Stimulated activated CD8-positive, alpha-beta memory T cell treated with anti-CD3 and anti-CD28 coated beads, Interleukin-15, amount 100 ng/mL, for 4 hours (primary cell): ENCODE measurements at places on chromosomes 11 and 22.

DNA sequence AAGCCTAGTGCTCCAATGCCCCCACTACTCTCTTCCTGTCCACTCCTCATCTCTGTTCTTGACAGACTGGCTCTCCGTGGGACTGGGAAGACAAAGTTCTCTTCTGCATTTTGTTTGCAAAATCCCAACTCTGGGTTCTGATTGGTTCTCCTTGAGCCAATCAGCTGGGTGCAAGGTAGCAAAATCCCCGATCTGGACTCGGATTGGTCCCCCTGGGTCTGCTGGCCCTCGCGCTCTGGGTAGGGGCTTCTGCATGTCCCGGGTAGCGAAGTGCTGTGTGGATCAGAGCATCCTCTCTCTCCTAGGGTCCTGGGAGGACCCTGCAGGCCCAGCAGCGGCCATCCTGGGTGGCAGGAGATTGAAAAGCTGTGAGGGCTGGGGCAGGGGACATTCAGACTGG, 22.3 kb upstream of the A4GALT start:
- no peak for DNase-seq

DNA sequence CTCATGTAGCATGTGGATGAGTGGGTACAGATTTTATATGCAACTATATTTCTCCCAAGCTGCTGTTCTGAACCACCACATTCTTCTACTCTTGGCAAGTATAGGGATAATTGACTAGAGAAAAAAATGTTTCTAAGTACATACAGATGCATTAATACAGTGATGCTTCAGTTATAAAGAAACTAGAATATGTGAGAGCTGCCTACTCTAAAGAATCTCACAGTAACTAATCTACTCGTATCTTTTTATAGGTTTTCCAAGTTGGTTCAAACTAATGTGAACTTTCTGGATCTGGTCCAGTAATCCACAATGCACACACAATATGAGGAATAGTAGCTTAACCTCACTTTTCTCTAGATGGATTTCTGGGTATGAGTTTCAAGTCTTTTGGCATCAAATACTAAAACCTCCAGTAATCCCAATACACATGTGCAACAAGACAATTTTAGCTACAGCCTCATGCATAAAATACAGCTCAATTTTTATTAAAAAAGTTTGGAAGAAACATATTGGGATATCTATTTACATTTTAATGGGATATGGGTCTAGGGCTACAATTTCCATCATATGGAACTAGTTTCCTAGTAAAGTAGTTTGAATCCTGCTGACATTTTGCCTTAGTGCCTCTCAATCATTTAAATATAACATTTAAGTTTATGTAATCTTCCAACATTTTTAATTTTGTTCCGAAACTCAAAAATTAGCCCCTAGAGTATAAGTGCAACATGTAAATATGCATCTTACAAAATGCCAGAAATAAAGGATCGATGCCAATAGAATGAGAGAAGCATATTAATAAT, 2209.7 kb downstream of the LRRC4C start:
- DNase-seq = no peak

DNA sequence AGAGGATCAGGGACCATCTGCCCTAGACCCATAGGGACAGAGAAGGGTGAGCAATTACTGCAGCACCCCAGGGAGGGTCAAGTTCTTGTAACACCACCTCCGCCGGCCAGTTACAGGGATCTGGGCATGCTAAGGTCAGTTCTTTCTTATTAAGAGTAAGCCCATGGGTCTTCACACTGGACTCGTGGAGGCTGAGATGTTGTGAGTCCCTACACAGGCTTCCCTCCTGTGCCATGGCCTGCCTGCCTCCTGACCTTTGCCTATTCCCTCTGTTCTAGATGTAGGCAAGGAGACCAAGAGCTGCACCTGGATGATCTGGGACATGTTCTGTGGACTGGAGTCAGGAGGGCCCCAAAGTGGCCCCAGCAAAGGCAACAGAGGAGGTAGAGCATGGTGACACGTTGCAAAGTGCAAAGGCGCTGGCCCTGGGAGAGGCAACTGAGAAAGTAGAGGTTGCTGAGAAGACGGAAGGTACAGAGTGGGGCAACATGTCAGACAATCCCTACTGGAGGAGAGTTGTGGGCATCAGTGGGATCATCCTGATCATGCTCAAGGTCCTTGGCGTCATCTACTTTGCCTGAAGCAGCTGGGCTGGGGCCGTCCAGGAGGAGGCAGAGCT, 16.3 kb upstream of the GNAZ start:
- no peak for DNase-seq

- no peak for DNase-seq
These were observed 14.2 kb upstream of the PIK3C2A start for GRCh38 chr11:17221968-17222367.

DNA sequence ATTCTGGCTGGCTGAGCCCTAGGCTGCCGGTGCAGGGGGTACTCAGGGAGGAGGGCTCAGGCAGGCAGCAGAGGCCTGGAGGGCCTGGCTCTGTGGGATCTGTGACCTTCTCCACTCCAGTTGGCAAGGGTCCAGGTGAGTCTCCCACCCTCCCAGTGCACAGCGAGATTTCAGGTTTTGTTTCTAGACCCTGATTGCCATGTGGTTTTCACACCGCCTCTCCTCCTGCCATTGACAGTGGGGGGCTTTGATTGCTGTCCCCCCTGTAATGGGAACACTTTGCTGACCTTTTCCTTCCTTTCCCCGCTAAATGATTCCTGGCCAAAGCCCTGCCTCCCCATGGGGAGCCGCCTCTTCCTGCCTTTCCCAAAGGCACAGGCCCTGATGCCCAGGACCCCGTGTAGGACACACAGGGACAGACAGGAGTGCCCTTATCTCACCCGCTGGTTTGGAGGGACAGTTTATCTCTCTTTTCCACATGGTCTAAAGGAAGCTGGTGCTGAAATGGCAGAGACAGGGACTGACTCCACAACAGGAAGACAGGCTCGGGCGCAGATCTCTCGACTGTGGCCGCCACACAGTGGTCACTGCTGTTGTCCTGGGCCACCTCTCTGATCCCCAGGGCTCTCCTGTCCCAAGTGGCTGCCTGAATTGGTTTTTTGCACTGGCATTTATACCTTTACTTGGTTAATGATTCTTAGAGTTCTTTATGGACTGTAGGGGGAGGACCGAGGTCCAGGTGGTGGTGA, 43.4 kb downstream of the BCR start:
- DNase-seq = no peak

- DNase-seq = no peak
These were observed 3.2 kb downstream of the CTSD start for GRCh38 chr11:1760351-1761109.

- no peak for DNase-seq
These were observed 99.8 kb downstream of the ZBTB16 start for GRCh38 chr11:114159320-114159719.
